ENCODE measurements at places on chromosomes 5 and 9. TPM values are rescaled to one million over a fixed set of nuclear protein-coding genes. Genes with fewer than 3 reads are reported as not detected.

NR2F1-AS1 gene
- total RNA-seq, result 45.1 TPM

PCDHA9 gene
- 0.18 TPM for total RNA-seq

IL7R gene
- total RNA-seq, result 6.4 TPM

CCL27 gene
- total RNA-seq, result not detected

Measured in smooth muscle cell of bladder (primary cell).